Muscle of back (tissue), 13 donors: ENCODE measurements at places on chromosomes 5 and 9. TPM values are rescaled to one million over a fixed set of nuclear protein-coding genes. Genes with fewer than 3 reads are reported as not detected.

The CCNO gene
- polyA plus RNA-seq, result not detected

The FOXD4L5 gene
- 0.86 TPM for polyA plus RNA-seq

The FAM153A gene
- 0.19 TPM for polyA plus RNA-seq

The CCDC152 gene
- polyA plus RNA-seq, result 4.5 TPM

The ARSI gene
- 4.6 TPM for polyA plus RNA-seq

DNA sequence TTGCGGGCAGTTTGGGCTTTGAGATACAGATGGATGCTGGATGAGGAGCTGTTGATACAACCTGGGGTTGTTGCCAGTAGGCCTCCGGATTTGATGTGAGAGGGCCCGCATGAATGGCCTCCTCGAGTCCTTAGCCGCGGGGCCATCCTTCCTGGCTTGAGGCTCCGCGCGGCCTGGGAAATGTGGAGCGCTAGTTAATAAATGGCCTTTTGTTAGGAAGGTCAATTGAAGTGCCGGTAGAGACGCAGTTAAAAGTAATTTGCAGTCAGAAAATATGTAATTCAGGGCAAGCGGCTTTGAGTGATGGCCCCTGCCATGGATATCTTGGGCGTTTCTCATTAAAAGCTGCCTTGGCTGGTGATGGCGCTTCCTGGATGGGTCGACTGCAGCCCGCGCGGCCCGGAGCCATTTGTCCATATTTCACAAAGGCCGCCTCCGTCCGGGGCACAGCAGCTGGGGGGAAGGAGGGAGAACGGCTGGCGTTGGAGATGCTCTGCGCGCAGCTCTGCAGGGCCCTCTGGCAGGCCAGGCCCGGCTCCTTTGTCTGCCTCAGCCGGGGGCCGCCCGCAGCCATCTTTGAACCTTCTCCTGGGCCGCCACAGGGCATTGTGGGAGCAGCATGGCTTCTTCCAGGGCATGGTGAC lies 11.2 kb downstream of the MVB12B start:
- DNase-seq, result no peak

DNA sequence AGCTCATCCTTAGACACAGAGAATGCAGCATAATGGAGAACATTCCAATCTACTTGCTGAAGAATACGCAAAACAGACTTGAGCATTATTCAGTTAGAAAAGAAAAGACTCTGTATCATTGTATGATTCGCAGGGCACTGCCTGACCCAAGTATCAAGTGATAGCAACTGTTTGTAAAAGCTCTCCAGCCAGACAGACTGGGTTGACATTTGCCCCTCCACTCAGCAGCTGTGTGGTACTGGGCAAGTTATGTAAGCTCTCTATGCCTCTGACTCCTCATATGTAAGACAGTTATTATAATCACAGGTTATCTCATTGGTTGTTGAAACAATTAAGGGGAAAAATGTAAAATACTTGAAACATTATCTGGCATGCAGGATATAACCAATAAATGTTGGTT lies 505.0 kb downstream of the ELAVL2 start:
- DNase-seq, result peak; percentile 3

DNA sequence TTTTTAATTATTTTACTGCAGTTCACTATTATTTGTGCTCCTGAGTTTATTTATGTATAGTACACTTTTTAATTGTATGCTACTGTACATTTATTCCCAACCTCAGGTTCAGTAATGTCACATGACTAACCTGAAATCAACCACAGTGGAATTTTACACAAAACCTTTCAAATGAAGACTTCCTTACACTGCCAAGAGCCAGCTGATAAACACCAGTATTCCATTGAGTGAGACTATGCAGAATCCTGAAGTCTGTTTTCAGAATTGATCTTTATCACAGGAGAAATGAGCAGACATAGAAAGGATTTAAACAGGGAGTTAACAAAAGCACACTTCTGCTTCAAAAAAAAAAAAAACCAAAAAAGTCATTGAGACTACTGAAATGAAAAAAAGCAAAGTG lies 219.5 kb downstream of the PRR16 start:
- DNase-seq, result no peak

DNA sequence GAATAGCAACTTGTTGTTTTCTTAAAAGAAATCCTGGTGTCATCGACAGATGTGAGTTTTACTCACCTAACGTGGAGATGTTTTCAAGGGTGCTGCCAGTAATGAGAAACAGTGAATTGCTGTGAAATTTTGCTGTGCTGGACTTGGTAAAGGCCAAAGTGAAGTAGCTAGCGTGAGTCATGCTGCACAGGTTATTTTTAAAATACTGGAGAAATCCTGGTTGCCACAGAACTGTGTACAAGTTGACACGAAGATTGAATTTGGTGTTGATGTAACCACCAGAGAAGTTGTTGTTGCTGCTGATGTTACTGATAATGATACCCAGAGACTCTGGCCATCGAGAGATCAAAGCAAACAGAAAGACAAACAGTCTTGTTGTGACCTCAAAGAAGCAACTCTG lies 187.9 kb upstream of the NFIL3 start:
- no peak for DNase-seq

- DNase-seq, result no peak
These were observed 499 bp upstream of the TMEM232 start for GRCh38 chr5:110727025-110727314.

- DNase-seq, result no peak
These were observed 29.5 kb upstream of the MYO10 start for GRCh38 chr5:16965581-16965980.
